ENCODE measurements at places on chromosomes 11 and 22.

- no peak for DNase-seq
These were observed 80.6 kb downstream of the GAB2 start for GRCh38 chr11:78336877-78337553.

- DNase-seq = no peak
These were observed 108.2 kb downstream of the ETS1 start for GRCh38 chr11:128479144-128479543.

- DNase-seq = no peak
These were observed 109.4 kb downstream of the GRIA4 start for GRCh38 chr11:105719073-105719822.

GRCh38 chr11:128484172-128484571, 103.2 kb downstream of the ETS1 start:
- DNase-seq = no peak

GRCh38 chr11:92383430-92383829, 158.8 kb downstream of the FAT3 start:
- DNase-seq = no peak

GRCh38 chr11:10743354-10744000, 7.6 kb upstream of the CTR9 start:
- no peak for DNase-seq

DNA sequence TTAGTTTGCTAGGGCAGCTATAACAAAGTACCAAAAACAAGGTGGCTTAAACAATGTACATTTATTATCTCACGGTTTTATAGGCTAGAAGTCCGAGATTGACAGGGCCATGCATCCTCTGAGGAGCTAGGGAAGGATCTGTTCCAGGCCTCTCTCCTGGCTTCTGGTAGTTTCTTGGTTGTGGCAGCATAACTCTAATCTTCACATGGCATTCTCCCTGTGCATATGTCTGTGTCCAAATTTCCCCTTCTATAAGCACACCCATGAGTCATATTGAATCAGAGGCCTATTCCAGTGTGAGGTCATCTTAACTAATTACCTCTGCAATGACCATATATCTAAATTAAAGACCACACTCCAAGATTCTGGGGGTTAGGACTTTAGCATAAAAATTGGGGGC, 31.3 kb upstream of the MMP13 start:
- no peak for DNase-seq

- DNase-seq = no peak
These were observed 42.2 kb upstream of the GCAT start for GRCh38 chr22:37765498-37765897.

GRCh38 chr11:31237819-31238760, 131.4 kb downstream of the DCDC1 start:
- DNase-seq = no peak
